ENCODE measurements at places on chromosomes 11 and 22.

- DNase-seq = no peak
Measured at GRCh38 chr11:116691771-116692177, 81.0 kb downstream of the BUD13 start.

GRCh38 chr11:34330653-34331052 lies 27.2 kb downstream of the ABTB2 start:
- no peak for DNase-seq

GRCh38 chr11:23423104-23423503 lies 562.8 kb upstream of the CCDC179 start:
- no peak for DNase-seq

DNA sequence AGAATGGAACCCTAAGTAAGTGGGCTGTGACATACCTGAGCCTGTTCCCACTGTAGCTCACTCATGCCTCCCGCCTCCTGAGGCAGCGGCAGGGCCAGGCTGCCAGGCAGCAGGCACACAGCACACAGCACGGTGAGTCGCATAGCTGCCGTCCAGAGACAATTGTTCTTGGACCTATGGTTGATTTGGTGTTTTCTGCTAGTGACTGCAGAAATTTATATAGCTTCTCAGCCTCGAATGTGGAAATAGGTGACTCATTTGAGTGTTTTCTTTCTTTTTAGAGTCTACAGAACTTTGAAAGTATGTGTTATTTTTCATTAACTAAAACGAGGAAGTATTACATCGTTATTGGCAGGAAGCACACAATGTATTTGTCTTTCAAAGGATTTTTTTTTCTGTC lies at the start of gene MMP7:
MMP7 (minus strand) TSS at position 190 of the 400 bp plus-strand sequence; CDS start at position 143, 47 bp downstream.
- no peak for DNase-seq

- no peak for DNase-seq
Measured at GRCh38 chr22:43407591-43407990, 4.2 kb upstream of the MPPED1 start.

DNA sequence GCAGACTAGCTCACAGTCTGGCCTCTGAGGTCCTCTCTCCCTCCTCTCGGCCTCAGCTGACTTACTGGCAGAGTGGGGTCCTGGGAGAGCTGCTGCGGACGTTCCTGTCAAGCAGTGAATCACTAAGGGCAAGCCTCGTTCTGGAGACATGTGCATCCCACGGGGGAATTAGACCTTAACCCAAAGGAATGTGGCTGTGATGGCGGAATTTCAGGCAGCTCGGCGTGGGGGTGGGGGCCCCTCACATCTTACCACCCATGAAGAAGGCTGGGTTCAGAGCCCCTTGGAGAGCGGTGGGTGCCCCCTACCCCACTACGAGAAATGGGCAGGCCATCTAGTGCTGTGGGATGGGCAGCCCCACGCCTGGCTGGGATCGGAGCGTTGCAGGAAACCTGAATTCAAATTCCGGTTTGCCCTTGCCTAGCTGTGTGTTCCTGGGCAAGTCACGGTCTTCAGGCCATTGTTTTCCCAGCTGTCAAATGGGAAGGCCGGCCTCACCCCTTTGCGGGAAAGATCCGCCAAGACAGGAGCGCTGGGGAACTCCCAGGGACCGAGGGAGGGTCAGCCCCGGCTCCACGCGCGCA lies 554 bp downstream of the LRRC32 start:
- DNase-seq = no peak

GRCh38 chr11:95688015-95688414 lies 101.6 kb downstream of the FAM76B start:
- DNase-seq = no peak

DNA sequence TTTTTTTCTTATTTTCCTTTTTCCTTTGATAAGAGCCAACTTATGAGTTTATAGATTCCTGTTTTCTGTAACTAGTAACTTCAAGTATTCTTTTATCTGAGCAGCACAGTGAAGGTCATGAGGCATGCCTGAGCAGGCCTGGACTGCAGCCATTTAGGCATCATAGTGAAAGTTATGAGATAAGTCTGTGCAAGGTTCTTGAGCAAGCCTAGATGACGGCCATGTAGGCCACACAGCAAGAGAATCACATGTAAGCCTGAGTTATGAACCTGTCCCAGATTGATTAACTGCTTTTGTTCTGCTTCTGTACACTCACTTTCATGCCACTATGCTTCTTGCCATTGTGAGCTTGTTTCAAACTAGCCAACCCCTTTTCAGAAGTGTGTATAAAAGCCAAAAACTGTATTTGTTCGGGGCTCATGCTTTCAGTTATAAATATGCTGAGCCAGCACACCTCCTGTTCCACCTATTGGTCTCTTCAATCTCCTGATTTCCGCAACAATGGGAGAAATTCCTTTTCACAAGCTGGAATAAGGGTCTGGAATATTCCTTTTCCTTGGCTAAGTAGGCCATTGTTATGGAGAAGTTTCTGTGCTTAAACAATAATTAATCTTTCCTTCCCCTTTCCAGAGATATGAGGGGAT lies 745.7 kb downstream of the FAM181B start:
- DNase-seq = no peak

DNA sequence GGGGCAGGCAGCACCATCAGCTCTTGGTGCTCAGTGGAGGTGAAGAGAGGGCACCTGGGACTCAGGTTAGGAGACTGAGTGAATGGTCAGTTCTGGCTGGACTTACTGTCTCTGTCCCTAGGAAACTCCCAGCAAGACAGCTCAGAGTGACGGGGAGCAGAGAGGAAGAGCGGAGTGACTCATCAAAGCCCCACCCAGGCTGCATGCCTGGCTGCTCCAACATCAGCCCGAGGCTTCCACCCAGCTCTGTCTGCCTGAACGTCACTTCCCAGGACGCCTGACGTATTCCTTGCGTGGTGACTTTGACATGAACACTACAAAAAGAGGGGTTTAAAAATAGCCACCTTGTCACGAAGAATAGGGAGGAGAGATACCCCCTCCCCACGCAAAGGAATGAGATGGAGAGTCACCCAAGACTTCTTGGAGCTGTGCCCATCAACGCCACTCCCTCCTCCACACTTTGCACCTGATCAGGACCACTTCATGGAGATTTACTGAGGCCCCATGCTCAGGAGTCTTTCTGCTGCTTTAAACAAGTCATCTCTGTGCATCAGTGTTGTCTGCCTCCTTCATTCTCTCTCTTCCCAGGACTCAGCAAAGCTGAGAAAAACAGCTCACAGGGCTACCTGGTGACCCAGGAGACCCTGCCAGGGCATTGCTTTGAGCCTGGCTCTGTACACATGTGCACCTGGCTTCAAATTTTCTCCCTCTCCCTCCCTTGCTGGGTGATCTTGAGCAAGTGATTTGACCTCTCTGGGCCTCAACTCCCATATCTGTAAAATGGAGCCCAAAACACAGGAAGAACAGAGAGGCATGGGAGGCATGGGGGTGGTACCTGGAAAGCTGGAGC lies 83.1 kb downstream of the MN1 start:
- no peak for DNase-seq

GRCh38 chr11:132080127-132080526 lies 709.7 kb downstream of the NTM start:
- DNase-seq = no peak
